ENCODE measurements at places on chromosomes 4 and X.

GRCh38 chr4:185936650-185937376 is 124.8 kb upstream of the SORBS2 start:
- DNase-seq: no peak

DNA sequence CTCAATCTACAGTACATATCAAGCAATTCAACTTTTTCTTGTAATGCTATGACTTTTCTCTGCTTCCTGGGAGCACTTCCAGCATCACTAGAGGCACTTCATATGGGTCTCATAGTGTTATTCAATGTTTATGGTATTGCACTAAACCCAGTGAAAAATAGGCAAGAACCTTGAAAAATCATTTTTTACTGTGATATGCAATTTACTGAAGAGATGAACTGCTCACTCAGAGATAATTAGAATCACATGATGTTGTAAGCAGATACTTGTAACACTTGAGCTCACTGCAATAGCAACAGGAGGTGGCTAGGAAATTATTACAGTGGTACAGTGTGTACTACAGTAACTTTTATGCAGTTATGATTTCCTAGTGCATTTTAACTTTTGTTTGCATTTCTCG is 93.3 kb downstream of the RASGEF1B start:
- no peak for DNase-seq

DNA sequence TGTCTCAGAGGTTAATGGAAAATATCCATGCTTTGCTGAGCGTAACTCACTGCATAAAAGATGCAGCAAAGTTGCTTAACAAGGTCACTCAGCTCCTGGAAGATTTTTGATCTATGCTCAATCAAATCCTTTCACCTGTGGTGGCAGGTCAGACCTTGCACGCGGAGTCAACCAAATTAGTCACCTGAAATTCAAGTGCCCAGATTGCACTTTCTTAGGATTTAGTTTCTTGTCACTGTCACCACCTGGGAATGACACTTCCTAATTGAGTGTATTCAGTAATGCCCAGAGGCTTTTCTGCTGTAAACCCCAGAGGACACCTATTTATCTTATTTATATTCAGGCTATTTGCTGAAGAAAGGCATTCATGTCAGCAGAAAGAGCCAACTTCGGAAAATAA is 215.8 kb upstream of the SMIM31 start:
- DNase-seq: no peak

DNA sequence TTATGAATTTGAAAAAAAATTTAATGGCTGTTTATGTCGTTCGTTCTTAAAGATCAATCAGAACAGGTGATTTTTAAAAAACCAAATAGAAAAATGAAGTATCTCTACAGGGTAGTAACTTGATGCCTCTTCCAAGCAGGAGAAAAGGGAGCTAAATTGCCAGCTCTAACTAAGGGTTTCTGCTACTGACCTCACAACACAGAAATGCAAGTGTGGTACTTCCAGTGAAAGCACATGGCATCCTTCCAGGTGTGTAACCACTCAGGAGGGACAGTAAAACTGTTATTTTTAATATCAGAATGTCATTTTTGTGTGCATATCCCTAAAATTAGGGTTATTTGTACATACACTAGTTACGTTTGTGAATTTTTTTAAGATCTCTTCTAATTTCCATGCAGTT is 116.8 kb upstream of the ZCCHC13 start:
- DNase-seq: no peak

DNA sequence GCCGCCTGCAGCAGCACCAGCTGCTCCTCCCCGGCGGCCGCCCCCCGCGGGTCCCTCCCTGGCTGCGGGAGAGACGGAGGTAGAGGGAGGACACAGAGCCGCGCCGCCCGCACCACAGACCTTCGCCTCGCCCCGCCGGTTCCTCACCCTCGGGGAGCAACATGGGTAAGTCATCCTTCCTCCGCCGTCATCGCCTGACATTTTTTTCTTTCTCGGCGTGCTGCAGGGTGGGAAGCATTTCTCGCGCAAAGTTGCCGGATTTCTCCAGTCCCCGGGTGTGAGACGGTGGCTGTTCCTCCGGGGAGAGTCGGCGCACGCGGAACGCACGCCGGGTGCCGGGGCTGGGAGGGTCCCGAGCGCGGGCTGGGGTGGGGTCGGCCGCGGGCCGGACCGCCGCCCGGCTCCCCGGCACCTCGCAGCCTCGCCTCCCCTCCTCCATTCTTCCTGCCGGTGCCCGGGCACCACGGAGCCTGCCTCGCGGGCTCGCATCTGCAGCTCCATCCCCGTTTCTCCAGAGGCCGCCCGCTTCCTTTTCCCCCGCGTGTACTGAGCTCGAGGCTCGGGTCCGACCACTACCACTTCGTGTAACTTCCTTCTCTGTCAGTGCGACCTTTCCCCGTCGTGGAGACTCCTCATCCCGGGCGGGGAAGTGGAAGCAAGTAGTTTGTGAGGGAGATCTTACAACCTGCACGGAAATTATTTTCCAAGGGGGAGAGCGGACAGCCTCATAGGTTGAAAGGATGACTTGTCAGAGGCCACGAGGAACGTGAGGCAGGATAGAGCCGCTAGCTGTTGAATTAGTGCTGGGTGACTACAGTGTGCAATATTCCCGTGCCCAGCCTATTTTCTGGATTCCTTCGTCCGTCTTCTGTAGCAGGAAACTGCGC is 464 bp downstream of the RAP1GDS1 start:
- DNase-seq: peak; percentile 7

DNA sequence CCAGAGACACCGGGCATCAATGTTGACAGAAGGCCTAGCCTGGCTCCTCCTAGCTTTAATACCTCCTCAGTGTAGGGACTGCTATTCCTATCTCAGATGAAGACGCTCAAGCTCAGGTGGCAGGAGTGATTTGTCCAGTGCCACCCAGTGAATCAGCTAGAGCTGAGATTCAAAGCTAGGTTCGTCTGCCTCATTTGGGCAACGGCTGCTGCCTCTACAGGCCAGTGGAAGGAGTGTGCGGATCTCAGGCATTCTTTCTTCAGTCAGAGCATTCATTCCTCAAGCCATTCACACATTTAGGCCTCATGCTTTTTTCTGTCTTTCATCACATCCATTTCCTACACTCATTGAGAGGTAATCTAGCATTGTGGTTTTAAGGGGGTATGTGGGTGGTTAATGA is 7.3 kb downstream of the TSR2 start:
- DNase-seq: no peak

DNA sequence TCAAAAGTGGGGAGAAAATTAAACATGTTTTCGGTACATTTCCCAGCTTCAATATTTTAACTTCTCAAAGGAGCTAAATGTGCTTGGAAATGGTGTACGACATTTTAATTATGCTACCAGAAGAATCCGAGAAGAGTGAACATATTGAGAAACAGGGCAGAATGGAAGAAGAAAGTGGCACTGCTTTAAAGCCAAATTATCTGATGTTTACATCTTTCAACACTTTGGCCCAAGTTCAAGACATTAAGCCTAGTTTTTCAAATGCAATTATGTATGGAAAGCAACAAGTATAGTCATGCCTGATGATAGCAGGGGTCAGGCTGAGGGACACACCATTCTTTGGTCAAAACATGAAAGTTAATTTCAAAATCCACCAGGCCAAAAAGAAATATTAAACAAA is 577.9 kb upstream of the ZFP42 start:
- no peak for DNase-seq

GRCh38 chr4:66728280-66728679 is 817.0 kb downstream of the CENPC start:
- no peak for DNase-seq

GRCh38 chrX:22800806-22801205 is 199.0 kb upstream of the DDX53 start:
- DNase-seq: no peak

DNA sequence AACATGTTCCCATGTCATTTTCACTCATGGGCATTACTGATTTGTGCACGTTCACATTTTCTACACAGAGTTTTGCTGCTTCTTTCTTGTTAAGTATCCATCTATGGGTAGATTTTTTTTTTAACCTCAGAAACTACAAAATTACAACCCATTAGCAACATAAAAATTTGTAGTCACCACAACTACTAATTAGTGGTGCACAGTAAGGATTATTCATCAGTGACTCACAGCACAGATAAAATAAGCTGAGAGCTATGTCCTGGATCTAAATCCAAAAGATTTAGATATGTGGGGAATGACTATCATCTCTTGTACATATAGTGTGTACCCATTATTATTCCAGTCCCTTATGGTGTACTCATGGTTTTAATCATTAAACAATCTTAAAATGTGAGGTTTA is 19.7 kb upstream of the AMELX start:
- no peak for DNase-seq

DNA sequence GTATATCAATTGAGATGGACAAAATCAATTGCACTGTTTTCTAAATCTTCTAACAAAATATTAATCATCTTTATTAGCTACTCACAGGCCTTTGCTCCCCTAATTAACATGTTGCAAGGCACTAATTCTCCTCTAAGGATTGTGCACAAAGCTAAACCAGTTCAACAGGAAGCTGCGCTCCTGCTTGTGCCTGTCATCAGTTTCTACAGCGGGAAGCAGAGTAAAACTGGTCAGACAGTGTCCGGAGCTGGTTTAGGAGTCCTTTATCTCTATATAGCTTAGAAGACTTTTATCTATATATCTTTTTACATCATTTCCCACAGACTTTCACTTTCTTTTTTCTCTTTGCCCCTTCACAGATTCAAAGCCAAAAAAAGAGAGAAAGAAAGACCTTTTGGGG is 79.1 kb downstream of the ELOVL6 start:
- DNase-seq: no peak

DNA sequence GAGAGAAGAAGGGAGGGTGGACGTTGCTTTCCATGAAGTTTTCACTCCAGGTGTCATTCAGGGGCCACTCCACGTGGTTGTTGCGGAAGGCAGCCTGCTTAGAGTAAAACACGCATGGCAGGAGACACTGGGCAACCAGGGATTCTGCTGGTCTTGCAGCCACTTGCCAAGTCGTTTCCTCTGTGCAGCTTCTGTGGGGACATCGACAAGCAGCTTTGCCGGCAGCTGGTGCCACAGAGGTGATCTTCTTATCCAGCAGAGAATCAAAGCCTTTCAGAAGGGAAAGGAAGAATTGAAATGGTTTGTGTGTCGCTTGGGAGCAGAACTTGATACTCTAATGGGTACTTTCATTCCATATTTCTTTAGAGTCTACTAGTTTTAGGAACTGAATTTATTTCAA is 867.1 kb upstream of the TENM3 start:
- DNase-seq: no peak

- no peak for DNase-seq
Observed at GRCh38 chr4:186827534-186827897, 103.9 kb upstream of the FAT1 start.

DNA sequence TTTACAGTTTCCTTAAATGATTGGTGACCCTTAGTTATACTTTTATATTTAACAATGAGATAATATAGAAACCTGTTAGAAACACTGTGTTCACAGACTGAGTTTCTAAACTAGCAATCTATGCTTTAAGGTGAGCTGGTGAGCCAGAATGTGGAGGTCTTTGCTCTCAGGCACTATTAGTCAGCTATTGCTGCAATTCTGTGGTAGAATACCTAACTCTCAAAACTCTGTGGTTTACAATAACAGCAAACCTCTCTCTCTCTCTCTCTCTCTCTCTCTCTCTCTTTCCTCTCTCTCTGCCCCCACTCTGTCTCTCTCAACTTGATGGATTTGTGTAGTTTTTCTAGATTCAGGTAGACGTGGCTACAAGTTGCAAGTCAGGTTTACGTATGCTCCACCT is 17.6 kb upstream of the LCORL start:
- no peak for DNase-seq

GRCh38 chr4:96312046-96312685 is 472.3 kb downstream of the PDHA2 start:
- DNase-seq: no peak

DNA sequence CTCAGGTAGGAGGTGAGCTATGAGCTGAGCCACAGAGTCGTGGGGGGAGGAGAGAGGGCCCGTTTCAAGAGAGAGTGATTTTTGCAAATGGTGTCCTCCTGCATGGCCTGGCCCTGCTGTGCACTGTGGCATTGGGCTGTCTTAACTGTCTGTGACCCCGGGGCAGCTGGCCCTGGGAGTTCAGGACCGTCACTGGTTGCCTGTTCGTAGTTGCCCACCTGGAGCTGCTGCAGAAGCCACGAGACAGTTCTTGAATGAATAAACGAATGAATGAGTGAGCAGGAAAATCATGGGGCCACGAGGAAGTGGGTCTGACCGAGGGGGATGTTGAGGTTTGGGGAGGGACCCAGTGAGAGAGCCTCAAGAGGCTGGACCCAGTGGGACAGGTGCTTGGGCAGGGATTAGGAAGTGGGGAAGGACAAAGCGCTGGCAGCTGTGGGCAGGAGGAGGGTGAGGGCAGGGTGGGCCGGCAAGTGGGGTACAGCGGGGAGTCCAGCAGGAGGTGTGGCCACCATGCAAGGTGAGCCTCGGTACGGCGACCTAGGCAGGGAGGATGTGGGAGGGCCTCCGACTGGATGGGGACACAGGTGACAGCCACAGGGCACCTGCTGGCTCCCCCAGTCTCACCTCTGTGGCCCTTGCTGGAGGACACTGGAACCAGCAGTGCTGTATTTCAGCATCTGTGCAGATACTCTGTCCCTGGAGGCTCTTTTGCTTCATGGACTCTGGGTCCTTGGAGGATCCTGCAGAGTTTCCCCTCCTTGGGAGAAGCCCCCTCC is 10.2 kb downstream of the RGS12 start:
- DNase-seq: no peak

DNA sequence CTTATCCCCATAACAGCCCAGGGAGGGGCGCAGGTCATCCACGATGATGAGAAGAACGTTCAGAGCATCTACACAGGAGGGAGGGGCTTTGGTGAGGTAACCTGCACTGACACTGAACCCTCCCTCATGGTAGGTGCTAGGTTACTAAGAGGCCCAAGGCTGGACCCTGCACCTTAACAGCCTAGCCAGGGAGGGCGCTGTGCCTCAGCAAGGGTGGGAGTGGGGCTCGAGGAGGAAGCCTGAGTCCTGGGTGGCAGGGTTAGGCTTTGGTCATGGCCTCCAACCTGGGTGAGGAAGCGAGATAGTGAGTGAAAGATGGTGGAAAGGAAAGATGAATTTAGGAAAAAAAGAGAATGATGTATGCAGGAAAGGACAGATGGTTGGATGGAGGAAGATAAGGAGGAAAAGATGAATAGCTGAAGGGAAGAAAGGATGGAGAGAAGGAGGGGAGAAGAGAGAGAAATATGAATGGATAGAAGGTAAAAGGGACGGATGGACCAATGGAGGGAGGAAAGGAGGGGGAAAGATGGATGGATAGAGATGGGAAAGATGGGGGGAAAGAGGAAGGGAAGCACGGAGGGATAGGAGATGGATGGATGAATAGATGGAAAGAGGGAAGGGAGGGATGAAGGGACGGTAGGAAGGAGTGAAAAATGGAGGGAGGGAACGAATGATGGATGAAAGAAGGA is 736 bp downstream of the IDS start:
- no peak for DNase-seq
